Activated T-helper 9 cell treated with anti-CD3 and anti-CD28 coated beads, Interleukin-2, amount 50 U/mL, for 16 hours (primary cell): ENCODE measurements at places on chromosomes 4 and X.

GRCh38 chr4:70515367-70516250 lies 2.8 kb upstream of the AMTN start:
- no peak for DNase-seq

- no peak for DNase-seq
These were observed 1203.1 kb downstream of the PCDH18 start for GRCh38 chr4:136329042-136329662.

DNA sequence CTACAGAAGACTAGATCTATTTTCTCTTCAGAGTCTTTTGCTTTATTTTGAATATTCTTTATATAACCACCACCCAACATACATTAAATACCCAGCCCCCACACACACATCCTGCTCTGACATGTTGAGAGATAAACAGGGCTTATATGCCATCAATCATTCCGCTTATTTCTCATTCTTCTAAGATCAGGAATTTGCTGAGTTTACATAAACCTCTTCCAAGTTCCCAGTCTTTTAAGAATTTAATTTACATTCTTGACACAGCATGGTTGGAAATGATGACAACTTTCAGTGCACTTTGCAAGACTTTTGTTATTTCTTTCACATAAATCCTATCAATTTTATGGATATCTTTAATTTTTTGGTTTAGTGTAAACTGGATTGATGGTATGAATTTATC lies 17.5 kb upstream of the RAB9B start:
- DNase-seq = no peak

- no peak for DNase-seq
These were observed 99.1 kb downstream of the ARHGAP10 start for GRCh38 chr4:147830987-147831386.
